Activated T-helper 1 cell treated with Interleukin-2 at 50 U/mL for 16 hours (primary cell): ENCODE measurements at places on chromosomes 16 and 17.

- DNase-seq, result no peak
Measured at GRCh38 chr17:17253406-17253805, 16.4 kb upstream of the FLCN start.

GRCh38 chr17:79811868-79812352, 15.0 kb upstream of the CBX8 start:
- DNase-seq, result no peak

- no peak for DNase-seq
Measured at GRCh38 chr16:75120253-75120652, 3.7 kb upstream of the LDHD start.

- peak; percentile 13 for DNase-seq
Measured at GRCh38 chr16:24858219-24859041, 12.7 kb downstream of the SLC5A11 start.

GRCh38 chr17:12983991-12984884, 33.6 kb downstream of the ELAC2 start:
- DNase-seq, result no peak

DNA sequence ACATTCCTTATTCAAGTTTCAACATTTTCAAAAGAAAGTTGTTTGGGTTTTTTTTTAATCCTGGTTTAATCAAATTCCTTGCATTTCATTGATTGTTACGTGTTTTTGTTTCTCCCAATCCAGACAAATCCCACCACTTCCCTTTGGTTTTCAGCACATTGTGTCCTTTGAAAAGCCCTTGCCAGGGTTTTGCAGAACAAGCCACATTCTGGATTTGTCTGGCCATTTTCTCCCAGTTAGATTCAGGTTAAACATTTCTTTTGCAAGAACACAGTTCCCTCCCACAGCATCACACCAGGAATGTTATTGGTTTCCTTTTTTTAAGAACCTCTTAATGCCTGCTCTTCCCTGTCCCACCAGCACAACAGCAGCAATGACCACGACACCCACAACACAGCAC, 278.0 kb upstream of the SALL1 start:
- DNase-seq, result no peak

- no peak for DNase-seq
Measured at GRCh38 chr16:74841904-74842303, 67.3 kb upstream of the FA2H start.

GRCh38 chr16:81558077-81558443, 113.5 kb downstream of the CMIP start:
- no peak for DNase-seq

DNA sequence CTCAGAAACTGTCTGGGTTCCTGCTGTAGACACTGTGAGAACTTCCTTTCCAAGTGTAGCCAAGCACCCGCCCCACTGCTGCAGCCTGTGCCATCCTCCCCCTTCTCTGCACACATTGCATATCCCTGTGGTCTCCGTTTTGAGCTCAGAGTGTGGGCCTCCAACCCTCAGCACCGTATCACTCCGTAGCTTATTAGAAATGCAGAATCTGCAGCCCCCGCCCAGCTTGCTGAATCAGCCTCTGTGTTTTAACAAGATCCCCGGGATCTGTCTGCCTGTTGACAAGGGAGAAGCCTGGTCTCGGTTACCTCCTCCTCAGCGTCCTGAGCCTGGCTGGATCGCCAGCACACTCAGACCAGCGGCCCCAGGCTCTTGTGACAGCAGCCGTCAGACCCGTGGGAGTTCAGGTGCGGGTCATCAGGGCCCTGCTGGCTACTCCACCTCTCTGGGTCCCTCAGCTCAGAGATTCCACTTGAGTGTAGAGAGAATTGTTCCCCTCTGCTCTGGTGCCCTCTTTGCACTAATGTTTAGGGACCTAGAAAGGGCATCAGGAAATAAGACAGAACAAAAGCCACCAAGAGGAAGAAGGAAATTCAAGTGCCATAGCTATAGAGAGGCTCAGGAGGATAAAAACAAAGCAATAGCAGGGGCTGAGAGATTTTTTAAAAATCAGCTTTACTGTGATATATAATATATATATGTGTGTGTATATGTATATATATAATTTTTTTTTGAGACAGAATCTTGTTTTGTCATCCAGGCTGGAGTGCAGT, 92.3 kb downstream of the PITPNC1 start:
- DNase-seq, result no peak

DNA sequence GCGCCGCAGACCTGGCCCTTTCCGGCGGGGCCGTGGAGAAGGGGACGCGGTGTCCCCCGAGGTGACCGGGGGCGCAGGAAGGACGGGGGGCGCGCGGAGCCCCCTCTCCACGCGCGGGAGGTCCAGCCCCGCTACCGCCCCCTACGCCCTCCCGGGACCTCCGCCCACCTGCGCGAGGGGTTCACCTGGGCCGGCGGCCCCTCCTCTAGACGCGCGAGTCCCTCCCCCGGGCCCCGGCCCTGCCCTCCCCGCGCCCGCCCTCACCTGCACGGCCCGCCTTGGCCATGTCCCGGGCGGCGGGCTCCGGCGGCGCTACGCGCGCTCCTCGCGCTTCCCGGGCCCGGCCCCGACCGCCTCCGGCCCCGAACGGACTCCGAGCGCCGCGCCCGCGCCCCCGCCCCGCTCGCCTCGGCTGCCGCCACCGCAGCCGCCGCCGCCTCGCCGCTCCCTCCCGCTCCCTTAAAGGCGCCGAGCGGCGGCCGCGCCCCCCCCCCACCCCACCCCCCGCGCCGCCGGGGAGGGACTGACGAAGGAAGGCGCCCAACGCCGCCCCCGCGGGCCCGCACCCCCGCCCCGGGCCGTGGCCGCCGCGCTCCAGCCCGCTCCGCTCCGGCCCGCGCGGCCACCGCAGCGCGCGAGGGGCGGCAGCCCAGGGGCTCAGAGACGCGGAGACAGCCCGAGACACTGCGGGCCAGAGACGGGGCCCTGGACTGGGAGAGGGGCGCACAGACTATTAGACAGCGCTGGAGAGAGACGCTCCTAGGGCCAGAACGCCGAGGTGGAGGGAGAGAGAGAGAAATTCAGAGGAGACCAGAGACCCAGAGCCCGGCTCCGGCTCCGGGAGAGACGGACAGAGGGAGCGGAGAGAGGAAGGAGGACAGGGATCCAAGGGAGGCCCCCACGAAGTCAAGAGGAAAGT, at the start of gene PITPNM3:
PITPNM3 (minus strand) TSS at position 435 of the 919 bp plus-strand sequence; CDS start at position 286, 149 bp downstream.
- DNase-seq, result no peak

- DNase-seq, result no peak
Measured at GRCh38 chr17:63189082-63189481, 223.0 kb downstream of the TANC2 start.

- no peak for DNase-seq
Measured at GRCh38 chr17:77884019-77884418, 74.5 kb upstream of the TNRC6C start.

GRCh38 chr17:65039336-65039988, 17.1 kb downstream of the GNA13 start:
- peak; percentile 27 for DNase-seq

DNA sequence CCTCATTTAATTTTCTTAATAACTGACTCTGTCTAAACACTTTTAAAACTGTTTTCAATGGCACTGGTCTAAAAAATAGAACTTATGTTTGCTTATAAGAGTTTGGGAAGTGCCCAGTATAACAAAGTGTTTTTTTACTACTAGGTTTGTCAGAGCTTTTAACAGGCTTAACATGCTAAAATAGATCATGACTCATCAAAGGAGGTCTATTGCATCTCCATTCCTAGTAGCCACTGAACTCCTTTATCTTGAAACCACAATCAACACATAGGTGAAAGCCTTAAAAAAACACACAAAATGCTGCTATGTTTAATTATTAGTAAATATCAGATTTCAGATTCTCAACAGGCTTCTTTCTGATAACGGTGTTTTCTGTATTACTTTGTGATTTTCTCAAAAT, 196.4 kb upstream of the KIF2B start:
- no peak for DNase-seq

GRCh38 chr17:66378296-66378695, 75.9 kb downstream of the PRKCA start:
- DNase-seq, result no peak

GRCh38 chr16:51545951-51546350, 394.9 kb upstream of the SALL1 start:
- DNase-seq, result no peak

DNA sequence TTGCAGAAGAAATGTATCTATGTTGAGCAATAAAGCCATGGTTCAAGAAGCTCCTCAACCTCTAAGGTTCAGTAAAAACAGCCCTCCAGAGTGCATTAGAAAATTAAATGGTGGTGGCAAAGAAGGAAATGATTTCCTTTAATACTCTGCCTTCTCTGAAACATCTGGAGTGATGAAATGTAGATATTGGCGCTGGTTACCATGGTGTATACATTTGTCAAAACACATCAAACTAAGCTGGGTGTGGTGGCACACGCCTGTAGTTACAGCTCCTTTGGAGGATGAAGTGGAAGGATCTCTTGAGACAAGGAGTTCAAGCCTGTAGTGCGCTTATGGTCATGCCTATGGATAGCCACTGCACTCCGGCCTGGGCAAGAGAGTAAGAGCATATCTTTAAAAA, 6.0 kb downstream of the CAPNS2 start:
- no peak for DNase-seq

DNA sequence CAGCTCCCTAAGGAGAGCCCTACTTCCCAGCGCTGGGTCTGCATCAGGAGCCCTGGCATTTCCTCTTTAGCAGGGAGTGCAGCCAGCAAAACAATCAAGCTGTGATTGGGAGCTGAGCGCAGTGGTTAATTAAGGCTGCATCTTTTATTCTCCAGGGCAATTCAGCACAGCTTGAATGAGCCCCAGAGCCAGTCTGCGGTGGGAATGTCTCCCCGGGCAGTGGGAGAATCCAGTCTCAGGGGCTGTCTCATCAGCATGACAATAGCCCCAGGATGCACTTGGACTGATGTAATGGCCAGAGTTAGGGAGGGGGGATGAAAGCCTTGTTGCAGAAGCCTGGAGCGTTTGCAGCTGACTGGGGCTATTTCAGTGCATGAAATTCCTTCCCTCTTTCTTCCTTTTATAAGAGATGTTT, 292.6 kb upstream of the SOX9 start:
- DNase-seq, result no peak

DNA sequence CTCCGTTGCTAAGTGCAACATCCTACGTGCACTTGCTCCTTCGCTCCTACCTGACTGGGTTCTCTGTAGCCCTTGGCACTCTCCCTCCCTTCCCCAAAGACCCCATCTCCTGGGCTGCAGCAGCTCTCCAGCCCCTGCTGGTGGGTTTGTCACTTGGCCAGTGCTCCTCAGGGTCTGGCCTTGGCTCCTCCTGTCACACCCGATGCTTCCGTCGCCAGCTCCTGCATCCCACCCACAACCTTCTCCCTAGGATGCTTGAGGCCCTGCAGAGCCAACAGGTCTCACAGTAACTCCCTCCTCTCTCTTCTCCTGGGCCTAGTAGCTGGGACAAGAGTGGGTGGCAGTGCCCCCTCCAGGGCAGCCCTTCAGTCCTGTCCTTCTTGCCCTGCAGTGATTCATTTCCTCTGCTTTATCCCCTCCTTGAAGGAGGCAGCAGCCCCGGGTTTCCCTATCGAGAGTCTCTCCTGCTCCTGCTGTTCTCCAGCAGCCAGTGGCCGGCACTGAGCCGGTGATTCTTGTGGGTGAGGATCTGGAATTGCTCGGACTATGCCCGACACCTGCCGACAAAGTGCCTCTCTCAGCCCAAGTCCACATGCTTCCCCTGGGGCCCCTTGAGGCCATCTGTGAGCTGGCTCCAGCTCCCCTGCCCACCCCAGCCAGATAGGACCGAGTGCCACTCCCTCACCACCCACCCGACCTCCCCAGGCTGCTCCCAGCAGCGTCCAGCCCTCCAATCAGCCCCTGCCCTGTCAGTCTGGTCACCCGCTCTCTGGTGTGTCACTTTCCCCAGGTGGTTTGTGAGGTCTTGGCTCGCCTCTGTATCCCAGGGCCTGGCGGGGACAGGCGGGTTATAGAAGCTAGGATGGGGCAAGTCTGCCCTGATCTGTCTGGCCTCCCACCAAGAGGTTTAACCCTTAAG, 3.8 kb downstream of the LITAFD start:
- no peak for DNase-seq

DNA sequence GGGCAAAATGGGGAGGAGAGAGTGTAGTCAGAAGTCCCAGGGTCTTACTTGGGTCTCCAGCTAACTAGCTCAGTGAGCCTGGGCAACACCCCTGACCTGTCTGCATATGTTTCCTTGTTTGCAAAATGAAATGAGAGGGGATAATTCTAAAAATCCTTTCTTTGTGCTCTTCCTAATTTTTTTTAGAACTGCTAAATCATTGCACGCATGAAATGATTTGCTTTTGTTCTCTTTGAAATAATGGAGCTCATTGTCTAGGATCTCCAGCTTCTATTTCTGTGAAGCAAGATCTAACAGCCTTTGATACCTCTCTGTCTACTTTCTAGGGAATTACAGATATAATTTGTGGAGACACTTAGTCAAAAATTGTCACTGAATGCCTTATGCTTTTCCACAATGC, 181.3 kb downstream of the CDH13 start:
- no peak for DNase-seq

GRCh38 chr16:85331688-85332087, 219.4 kb upstream of the CIBAR2 start:
- DNase-seq, result no peak

GRCh38 chr17:4516735-4517134, 18.1 kb downstream of the SPNS2 start:
- DNase-seq, result no peak

GRCh38 chr16:88721236-88721635, 14.9 kb downstream of the CTU2 start:
- DNase-seq, result no peak

DNA sequence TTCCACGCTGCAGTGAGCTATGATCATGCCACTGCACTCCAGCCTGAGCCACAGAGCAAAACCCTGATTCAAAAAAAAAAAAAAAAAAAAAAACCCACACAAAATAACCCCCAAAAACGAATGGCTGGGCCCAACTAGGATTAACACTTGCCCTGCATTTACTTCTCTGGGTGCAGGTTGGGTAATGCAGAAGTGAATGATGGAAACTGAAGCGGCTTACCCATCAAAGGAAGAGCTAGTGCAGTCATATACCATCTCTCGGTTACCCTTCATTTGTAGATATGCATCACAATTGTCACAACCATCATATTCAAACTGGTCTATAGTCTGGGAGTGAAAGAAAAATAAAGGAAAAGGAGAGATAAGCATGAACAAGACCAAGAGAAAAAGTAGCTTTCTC, 819 bp downstream of the SUPT4H1 start:
- no peak for DNase-seq

GRCh38 chr16:9256196-9256595, 164.8 kb downstream of the HAPSTR1 start:
- DNase-seq, result no peak

DNA sequence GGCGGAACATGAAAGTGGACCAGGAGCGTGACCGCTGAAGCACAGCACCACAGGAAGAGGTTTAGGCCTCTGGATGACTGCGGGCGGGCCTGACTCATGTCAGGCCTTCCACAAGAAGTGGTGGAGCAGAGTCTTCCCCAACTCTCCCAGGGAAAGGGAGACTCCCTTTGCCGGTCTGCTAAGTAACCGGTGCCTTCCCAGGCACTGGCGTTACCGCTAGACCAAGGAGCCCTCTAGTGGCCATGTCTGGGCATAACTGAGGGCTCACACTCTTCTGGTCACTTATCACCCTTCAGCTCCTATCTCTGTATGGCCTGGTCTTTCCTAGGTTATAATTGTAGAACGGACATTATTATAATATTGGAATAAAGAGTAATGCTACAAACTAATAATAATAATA, 1931.9 kb downstream of the TP53TG3F start:
- no peak for DNase-seq
